RWPE2 (cell line): ENCODE measurements at places on chromosomes 12 and 14.

DNA sequence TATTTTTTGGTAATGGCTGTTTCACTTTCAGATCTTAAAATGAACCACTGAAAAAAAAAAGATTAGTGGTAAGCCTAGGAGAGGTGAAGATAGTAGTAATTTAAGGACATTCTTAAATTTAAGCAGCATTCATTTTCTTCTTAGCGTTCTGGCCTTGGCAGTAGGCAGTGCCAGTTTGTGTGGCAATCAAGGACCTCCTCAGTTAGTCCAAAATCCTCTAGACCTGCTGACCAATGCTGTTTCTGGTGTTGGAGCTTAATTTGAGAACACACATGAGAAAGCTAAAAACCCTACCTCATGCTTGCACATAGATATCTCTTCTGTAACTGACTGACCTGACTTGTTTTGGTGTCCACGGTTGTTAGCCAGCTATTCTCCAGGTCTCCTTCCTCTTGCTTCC lies 219.8 kb upstream of the RGS6 start:
- DNase-seq: no peak

GRCh38 chr14:22541721-22542120 lies 47.3 kb downstream of the DAD1 start:
- DNase-seq: no peak

DNA sequence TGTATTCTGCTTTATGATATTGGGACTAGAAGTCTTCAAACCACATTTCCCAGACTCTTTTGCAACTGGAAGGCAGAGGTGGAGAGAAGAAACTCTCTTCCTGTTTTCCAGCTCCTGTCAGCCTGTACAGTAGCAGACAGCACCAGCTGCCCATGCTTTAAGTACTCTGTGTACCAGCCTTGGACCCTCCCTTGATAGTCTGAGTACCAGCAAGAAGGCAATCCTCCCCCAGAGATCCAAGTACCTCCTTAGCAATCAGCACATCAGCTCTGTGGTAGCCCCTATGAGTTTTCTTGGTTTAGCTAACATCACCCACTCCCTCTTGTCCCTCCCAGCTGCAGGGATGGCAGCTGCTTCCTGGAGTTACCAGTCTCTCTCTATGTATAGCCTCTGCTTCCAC lies 56.3 kb downstream of the STXBP6 start:
- DNase-seq: no peak

GRCh38 chr14:74935360-74935680 lies 12.3 kb upstream of the RPS6KL1 start:
- no peak for DNase-seq

GRCh38 chr14:92372230-92372629 lies 49.3 kb downstream of the SLC24A4 start:
- DNase-seq: no peak

- DNase-seq: no peak
Measured at GRCh38 chr14:93142854-93143652, 27.3 kb upstream of the ITPK1 start.

DNA sequence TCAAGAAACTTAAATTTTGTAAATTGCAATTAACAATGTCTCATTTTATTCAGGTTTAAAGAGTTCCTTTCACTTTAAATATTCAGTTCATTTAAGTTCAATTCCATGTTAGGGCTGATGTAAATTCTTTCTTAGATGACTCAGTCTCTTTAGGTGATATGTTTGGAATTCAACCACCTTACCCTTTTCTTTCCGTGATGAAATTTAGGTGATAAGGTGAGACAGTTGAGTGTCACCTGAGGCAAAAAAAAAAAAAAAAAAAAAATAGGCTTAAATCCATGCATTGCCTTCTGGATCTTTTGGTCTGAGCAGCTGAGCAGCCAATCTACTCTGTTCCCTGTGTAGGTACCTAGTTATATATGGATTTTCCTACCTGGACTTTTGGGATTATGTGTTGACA lies 299.5 kb downstream of the DAD1 start:
- DNase-seq: no peak

DNA sequence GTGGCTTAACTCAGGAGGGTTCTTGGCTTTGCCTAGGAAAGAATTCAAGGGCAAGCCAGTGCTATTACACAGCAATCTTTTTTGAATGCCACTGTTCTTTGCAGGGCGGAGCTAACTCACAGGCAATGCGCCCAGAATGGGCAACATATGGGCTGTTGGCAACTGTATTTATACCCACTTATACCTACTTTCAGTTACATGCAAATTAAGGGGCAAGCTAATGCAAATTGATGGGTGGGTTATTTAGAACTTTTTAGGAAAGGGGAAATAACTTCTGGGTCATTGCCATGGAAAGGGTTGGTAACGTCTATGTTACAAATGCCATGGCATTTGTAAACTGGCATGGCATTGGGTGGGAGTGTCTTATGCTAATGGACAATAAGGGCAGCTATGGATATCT lies 85.4 kb downstream of the C12orf50 start:
- no peak for DNase-seq

DNA sequence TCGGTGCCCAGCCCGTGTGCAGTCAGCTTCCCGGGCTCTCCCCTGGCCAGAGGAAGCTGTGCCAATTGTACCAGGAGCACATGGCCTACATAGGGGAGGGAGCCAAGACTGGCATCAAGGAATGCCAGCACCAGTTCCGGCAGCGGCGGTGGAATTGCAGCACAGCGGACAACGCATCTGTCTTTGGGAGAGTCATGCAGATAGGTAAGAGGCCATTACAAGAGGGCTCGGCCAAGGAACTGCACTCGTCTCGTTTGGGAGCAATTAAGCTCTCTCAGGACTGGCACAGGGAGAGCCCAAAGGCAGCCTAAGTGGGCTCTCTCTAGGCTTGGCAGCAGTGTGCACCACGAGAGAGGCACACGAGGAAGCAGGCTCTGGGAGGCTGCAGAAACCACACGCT lies 3.7 kb downstream of the WNT5B start:
- DNase-seq: no peak

DNA sequence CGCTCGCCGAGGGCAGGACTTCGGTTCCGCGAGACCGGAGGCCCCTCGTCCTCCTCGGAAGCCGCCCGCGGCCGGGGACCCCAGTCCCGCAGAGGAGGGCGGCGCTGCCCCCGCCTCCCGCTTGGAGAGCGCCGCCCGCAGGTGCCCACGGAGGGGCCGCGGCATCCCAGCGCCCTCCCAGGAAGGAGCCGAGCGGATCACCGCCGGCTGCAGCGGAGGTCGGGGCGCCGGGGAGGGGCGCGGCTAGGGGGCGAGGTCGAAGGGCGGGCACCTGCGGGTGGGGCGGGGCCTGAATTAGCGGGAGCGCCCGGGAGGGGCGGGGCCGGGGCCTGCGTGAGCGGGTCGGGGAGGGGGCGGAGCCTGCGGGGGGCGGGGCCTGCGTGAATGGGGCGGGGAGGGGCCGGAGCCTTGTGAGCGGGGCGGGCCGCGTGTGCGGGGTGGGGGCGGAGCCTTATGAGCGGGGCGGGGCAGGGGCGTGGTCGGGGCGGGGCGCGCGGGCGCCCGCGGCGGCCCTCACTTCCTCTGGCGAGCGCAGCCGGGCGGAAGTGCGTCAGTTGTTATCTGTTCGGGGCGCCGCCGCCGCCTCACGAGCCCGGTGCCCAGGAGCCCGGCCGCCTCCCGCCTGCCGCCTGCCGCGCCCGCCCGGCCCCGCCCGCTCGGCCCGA lies at the start of gene FBRSL1:
TSS of gene FBRSL1 (plus strand) at position 550 of the 665 bp plus-strand sequence.
- DNase-seq: no peak

DNA sequence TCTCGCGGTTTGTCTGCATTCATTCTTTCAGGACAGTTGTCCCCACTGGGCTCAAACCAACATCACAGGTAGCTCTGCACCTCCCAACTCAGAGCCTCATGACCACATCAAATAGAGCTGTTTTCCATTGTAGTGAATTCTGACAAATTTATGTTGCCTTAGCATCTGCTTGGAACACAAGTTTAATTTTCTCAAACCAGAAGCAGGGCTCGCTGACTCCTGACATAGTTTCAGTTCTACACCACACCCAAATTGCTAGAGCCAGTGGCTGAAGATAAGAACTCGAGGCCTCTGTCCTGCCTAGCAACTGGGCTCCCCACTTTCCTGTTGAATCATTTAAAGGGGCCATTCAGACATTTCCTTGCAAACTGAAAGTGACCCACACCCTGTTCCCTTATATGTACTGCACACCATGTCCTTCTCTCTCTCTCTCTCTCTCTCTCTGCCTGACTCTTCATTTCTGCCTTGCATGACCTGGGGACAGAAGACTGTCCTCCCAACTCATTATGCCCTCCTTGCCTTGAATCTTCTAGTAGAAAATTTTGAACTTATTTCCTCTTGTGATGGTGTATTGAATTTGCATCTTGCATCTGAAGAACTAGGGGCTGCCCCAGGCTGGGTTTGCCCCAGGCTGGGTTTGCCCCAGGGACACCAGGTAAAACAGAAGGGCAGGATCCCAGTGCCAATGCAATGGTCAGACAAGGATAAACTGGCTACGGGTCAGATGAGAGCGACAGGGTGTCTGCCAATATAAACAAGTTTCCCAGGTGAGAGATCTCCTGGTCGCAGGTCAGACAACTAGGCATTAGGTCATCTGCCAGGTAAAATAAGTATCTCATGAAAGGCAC lies 9.7 kb upstream of the WSCD2 start:
- no peak for DNase-seq

DNA sequence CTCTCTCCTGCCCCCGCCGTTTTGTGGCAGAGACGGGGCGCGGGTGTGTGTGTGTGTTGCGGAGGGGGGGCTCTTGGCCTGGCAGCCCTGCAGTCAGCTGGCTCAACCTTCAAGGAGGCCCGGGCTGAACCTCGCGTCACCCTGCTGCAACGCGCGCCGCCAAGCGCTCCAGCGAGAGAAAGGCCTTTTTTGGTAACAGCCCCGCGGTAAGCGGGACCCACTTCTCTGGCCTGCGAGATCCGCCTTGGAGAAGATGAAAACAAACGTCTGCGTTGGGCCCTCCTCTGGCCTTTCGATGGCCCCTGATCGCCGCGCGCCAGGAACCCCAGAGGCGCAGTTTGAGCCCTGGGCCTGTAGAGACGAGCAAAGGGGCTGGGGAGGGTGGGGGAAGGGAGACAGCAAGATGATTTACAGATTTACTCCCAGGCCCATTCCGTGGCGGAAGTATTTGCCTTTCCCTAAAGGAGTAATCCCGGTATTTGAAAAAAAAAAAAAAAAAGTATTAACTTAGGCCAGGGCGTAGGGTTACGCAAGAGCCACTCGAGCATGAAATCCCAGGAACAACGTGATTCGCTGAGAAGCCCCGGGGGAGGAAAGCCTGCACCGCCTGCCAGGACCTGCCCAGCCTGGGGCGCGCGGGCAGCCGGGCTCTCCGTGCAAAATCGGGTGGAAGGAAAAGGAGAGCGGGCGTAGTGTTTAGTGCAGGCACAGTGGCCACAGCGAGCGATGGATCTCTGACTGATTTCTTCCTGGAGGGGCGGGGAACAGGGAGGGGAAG lies 4.5 kb upstream of the IRF2BPL start:
- DNase-seq: peak; percentile 100

DNA sequence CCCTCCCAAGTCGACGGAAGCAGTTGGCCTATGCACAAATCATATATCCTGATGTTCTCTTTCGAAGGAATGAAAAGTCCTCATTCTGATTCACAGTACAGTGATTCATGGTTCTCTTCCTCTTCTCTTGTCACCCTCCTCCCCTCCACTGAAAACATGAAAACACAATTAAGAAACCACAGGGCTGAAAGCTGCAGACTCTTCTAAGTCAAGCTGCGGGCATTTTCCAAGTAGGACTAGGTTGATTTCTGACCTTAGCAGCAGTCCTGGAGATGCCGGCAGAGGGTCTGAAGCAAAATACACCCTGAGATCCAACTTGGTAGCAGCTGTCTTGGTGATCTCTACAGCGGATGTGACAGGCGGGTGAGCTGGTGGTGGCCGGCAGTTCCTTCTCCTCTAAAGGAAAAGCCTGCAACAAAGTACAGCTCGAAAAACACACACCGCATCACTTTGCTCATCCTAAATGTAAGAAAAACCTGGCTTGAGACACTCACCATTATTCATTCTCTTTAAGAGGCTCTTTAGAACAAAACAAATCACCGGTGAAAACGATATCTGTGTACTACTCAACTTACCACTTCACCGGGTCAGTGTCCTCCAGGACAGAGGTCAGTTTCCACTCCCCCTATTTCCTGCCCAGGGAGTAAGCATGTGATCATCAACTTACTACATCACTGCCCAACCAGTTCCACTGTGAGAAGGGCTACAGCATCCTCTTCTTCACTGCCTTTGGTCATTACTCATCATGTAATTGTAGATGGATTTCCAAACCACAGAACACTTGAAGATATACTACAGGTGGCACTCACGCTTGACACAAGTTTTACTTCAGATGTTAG lies 6.0 kb downstream of the TMCC3 start:
- no peak for DNase-seq

DNA sequence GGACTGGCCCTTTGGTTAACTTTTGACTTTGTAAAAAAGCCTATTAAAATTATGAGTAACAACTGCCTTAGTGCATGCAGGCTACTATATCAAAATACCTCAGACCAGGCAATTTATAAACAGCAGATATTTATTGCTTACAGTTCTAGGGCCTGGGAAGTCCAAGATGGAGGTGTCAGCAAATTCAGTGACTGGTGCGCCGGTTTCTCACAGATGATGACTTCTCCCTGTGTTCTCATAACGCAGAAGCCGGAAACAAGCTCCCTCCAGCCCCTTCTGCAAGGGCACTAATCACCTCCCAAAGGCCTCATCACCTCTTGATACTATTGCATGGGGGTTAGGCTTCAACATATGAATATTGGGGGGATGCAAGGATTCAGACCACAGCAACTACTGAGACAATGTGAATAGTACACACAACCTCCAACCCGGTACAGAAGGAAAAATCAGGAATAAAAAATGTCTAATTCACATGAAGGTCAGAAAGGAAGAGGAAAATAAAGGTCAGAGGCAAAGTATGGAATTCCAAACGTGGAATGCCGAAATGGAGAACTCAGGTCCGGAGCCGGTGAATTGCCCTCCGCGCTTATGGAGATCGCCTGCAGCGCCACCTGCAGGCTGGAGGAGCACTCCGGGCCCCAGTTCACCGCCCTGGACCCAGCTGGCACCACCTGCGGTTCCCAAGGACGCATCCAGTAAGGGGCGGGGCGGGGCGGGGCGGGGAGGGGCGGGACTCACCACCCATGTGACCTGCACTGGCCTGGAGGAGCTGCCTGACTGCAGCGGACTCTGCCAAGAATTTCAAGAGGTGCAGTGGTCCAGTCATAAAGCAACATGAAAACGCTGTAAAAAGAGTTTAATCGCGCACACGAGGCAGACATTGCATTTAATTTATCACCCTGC lies 203.4 kb downstream of the KIF26A start:
- peak; percentile 52 for DNase-seq

- no peak for DNase-seq
Measured at GRCh38 chr12:94532490-94533422, 73.1 kb upstream of the CEP83 start.

GRCh38 chr14:69484444-69485314 lies at the start of gene PLEKHD1:
TSS of gene PLEKHD1 (plus strand) at chr14:69484728. CDS start at chr14:69484966, 238 bp downstream.
- DNase-seq: no peak

GRCh38 chr12:131385313-131386166 lies 325.4 kb upstream of the SFSWAP start:
- no peak for DNase-seq

GRCh38 chr14:42163136-42163535 lies 556.5 kb downstream of the LRFN5 start:
- no peak for DNase-seq

- no peak for DNase-seq
Measured at GRCh38 chr14:61726778-61727658, 31.7 kb downstream of the HIF1A start.
